ENCODE measurements at places on chromosomes 11 and 22. TPM values are rescaled to one million over a fixed set of nuclear protein-coding genes. Genes with fewer than 3 reads are reported as not detected.

DNA sequence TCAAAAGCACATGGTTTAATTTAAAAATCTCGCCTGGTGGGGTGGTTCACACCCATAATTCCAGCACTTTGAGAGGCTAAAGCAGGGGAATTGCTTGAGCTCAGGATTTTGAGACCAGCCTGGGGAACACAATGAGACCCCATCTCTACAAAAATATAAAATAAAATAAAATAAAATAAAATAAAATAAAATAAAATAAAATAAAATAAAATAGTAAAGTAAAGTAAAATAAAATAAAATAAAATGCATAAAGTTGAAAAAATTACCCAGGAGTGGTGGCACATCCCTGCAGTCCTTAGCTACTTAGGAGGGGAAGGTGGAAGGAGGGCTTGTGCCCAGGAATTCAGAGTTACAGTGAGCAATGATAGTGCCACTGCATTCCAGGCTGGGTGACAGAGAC is 88.7 kb upstream of the MS4A8 start:
- DNase-seq, result no peak

DNA sequence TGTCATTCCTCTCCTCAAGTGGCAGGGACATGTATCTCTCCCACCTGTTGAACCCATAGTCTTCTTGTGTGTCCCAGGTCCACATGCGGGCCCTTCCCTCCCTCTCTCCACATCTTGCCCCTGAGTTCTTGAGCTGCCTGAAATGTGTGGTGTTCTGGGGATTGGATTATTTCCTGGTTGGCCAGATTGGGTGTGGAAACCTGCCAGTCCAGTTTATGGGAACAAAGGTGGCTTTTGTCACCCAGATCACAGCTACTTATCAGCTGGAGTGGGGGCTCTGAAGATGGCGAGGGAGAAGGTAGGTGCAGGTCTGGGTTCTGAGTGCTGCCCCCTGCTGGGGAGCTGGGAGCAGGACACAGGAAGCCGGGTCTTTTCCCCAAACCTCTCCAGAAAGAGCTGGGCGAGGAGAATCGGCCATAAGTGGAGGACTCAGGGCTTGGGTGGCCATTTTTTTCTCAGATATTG is 14.2 kb downstream of the DTX4 start:
- DNase-seq, result no peak

DNA sequence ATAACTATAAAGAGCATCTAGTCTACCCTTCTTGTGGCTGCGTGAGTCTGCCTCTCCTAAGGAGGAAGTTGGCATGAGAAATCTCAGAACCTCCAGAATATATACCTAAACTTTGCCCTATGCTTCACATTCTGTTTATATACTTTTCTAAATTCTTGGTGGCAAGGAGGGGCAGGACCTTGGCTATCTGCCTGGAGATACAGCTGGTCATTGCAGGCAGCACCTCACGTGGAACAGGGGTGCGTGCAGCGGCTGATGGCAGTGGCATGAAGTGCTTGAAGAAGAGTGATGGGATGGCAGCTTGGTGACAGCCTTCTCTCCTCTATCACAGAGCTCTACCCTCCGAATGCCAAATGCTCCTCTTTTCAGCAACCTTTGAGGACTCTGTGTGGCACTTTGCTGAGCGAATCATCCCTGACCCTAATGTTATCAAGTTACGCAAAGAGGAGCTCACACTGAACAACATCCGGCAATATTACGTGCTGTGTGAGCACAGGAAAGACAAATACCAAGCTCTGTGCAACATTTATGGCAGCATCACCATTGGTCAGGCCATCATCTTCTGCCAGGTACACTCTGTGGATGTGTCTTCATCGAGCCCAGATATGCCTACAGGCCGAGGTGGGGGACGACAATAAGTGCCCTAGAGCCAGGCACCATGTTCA is 12.5 kb downstream of the DDX25 start:
- DNase-seq, result no peak

- no peak for DNase-seq
These were observed 138.0 kb downstream of the TRPC6 start for GRCh38 chr11:101445761-101446160.

DNA sequence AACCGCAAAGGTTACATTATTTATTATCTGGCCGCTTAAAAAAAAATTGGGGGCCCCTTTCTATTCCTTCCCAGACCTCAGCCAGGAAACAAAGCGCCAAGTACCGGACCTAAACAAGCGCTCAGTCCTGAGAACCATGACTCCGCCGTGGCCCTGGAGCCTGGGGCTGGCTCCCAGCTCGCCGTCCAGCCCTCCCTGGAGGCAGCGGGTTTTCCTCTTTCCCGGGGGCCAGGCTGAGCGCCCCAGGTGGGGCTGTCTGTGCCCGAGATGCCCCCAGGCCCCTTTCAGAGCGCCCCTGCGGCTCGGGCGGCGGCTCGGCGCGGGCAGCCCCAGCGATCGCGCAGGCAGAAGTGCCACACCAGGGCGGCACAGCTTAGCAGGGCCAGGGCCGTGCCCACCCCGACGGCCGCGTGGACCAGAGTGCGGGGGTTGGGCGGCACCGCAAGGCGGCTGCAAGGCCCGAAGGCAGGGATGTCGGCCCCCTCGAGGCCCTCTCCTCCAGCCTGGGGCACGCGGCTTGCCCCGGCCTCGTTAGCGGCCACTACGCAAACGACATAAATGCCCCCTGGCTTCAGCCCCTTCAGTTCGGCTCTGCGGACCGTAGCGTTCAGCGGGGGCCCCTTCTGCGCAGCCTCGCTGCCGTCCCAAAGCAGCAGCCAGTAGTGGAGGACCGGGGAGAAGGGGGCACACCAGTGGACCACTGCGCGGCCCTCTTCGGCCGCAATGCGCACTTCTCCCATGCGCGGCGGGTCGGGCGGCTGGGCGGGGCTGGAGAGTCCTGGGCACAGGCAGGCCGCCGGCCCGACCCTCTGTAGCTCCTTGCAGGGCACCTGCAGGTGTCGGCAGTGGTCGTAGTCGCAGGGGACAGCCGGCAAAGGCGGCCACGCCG is 1.6 kb downstream of the LRRN4CL start:
- no peak for DNase-seq

GRCh38 chr11:71192629-71193028 is 59.7 kb downstream of the SHANK2 start:
- no peak for DNase-seq

DNA sequence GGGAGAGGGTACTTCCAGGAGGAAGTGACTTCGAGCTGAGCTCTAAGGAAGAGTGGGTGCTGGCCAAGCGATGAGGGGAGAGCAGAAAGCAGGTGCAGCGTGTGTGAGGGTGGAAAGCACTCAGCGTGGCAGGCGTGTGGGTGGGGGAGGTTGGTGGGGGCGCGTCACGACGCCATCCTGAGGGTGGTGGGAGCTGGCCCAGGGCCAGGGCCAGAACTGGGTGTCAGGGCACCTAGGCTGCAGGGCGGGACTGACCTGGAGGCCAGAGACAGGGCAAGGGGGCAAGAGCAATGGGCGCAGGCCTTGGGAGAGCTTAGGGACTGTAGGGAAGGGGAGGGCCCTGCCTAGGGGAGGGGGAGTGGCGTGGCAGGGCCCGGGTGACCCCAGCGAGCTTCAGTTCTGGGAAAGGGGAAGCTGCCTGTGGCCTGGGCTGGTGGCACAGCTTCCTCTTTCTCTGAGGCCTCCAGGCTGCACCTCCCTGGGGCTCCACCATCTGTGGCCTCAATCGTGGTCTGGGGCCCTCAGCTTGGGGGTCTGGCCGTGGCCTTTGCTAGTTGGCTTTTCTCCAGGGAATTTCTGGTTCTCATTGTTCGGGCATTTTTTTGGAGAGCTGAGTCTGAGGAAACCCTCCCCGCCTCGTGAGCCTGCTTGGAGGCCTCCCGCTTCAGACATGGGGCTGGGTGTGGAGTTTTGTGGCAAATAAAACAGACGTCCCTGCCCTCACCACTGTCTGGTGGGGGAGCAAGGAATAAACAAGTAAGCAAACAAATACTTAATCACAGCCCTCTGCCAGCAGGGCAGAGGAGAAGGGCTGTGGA is 8.9 kb downstream of the RELT start:
- DNase-seq, result peak; percentile 73

GRCh38 chr22:48492366-48493320 is 1335.0 kb downstream of the BRD1 start:
- peak; percentile 34 for DNase-seq

GRCh38 chr11:128251140-128251539 is 336.2 kb downstream of the ETS1 start:
- no peak for DNase-seq

DNA sequence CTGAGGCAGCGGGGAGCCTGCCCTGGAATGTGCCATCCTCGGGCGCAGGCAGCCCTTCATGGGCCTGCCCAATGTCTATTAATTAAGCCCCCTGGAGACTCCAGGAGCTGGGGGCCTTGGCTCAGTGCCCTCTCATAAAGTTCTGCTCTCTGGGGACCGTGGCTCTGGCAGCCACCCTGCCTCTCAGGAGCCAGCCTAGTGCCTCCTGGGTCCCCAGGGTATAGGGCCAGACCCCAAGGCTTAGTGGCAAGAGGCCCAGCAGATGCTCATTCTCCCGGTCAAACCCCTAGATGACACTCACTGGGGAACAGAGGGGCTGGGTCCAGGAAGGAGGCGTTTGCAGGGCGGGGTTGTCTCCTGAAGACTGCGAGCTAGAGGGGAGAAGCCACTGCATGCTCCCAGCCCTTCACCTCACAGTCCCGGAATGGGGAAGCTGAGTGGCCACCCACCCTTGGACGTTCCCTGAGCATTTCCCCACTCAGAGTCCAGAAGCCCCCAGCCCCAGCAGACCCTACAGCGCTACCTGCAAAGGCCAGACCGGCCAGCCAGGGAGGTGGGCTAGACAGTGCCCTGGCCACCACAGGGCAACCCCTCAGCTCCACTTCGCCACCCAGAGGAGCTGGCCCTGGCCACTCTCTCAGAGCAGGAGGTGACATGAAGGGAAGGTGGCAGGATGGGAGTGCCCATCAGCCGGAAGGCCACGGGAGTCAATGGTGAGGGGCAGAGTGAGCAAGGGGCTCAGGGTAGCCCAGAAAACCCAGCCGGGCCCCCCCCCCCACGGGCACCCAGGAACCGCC is 83.0 kb downstream of the CDKN1C start:
- peak; percentile 5 for DNase-seq

DNA sequence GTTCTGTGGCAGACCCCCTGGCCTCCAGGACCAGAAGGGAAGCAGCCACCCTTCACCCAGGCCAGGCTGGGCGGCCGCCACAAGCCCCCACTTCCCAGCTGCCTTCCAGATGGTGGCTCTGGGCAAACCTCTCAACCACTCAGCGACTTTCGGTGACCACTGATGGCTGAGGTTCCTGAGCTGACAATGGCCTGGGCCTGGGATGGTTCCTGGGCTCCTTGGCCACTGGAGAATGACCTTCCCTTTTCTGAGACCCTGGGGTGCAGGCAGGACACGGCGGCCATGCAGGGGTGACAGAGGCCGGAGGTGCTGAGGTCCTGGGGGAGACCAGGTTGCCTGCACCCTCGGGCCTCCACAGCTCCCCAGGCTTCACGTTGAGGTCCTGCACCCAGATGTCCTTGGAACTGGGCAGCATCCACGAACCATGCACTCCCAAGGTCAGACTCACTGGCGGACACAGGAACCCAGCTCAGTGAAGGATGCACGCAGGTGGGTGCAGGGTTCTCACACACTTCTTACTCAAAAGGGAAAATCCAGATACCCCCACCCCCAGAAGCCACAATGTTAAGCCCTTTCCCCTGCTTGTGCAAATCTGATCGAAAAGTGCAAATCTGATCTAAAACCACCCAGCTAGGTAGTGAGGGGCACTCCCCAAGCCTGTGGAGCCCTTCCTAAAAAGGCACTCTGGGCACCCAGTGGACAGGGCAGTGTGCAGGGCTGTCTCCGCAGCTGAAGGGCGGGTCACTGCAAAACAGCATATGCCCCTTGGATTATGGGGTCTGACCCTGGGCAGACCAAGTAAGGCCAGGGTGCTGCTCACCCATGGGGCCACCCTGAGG is 13.9 kb upstream of the PHLDA2 start:
- no peak for DNase-seq

GRCh38 chr11:113553915-113554314 is 78.7 kb upstream of the DRD2 start:
- DNase-seq, result no peak

- DNase-seq, result no peak
These were observed 62.6 kb downstream of the CTTN start for GRCh38 chr11:70460964-70461363.

DNA sequence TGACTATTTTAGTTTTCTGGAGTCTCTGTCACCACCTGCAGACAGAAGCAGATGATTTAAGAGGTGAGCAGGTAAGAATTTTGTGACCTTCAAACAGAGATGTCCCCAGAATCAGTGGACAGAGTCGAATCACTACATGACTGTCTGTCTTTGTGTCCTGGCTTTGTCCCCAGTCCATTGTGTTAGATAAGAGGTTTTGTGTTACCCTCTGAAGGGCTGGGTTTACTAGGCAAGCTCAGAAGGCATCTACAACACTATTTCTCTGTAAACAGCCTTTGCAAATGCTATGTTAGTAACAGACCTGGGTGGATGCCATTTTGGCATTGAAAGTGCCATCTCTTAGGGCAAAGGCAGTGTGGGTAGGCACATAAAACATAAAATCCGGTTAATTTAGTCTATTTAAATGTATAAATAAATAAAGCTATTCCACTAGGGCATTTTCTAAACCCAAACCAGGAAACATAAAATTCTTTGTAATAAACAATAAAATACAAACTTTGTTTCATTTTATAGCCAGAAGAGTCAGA is 40.3 kb upstream of the CADM1 start:
- no peak for DNase-seq

DNA sequence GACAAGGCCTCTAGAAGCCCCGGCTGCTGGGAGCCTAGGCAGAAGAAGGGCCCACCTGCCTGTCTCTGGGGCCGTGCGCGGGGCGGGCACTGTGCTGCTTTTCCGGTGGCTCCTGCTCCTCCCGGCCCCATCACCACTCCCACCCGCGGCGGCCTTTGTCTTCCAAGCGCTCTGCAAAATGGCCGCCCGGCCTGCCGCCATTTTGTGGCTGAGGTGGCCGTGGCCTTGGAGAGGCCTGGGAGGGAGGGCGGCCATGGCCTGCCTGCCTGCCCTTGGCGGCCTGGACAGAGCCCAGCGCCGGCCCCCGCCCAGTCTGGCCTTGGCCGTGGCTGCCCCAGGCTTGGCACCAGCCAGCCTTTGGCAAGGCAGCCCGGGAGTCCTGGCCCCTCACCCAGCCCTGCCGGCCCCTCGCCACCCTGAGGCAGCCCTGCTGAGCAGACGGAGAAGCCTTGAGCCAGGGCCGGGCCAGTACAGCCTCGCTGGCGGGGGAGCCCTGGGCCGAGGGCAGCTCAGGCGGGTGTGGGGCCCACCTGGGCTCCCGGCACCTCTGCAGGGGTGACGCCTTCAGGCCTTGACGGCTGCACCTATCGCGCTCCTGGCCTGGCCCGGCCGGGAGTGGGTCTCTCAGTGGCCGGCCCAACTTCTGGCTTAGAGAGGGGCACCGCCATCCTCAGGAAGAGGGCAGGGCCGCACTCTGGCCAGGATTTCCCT is 46.0 kb upstream of the PPARA start:
- no peak for DNase-seq

GRCh38 chr11:7911011-7911410 is 20.1 kb downstream of the OR10A6 start:
- no peak for DNase-seq

GRCh38 chr11:129894278-129895125 is 876 bp downstream of the NFRKB start:
- DNase-seq, result no peak

GRCh38 chr11:36600180-36600579 is 2.1 kb upstream of the RAG2 start:
- DNase-seq, result no peak

- DNase-seq, result no peak
These were observed 4800.6 kb upstream of the OR11H1 start for GRCh38 chr22:10727393-10727792.

Gene PPP1R14B
- polyA plus RNA-seq, result 229 TPM

Gene CHRM1
- polyA plus RNA-seq, result not detected

Gene H19
- 1,642 TPM for polyA plus RNA-seq

Gene OR8G5
- polyA plus RNA-seq, result not detected

Gene TRIM68
- polyA plus RNA-seq, result 5.3 TPM

Gene JHY
- 0.41 TPM for polyA plus RNA-seq

Gene TTC36
- polyA plus RNA-seq, result 0.16 TPM

Gene C11orf42
- not detected for polyA plus RNA-seq

Gene CWF19L2
- 10.1 TPM for polyA plus RNA-seq

Gene KRTAP5-8
- polyA plus RNA-seq, result not detected
